ENCODE measurements at places on chromosomes 5 and 9. TPM values are rescaled to one million over a fixed set of nuclear protein-coding genes. Genes with fewer than 3 reads are reported as not detected.

DNA sequence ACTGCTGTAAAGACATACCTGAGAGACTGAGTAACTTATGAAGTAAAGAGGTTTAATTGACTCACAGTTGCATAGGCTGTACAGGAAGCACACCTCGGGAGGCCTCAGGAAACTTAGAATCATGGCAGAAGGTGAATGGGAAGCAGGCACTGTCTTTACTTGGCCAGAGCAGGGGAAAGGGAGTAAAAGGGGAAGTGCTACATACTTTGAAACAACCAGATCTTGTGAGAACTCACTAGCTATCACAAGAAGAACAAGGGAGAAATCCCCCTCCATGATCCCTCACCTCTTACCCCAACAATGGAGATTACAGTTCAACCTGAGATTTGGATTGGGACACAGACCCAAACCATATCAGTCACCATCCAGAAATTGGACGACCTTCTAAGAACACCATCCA is 1285.8 kb upstream of the CDH9 start:
- no peak for DNase-seq

DNA sequence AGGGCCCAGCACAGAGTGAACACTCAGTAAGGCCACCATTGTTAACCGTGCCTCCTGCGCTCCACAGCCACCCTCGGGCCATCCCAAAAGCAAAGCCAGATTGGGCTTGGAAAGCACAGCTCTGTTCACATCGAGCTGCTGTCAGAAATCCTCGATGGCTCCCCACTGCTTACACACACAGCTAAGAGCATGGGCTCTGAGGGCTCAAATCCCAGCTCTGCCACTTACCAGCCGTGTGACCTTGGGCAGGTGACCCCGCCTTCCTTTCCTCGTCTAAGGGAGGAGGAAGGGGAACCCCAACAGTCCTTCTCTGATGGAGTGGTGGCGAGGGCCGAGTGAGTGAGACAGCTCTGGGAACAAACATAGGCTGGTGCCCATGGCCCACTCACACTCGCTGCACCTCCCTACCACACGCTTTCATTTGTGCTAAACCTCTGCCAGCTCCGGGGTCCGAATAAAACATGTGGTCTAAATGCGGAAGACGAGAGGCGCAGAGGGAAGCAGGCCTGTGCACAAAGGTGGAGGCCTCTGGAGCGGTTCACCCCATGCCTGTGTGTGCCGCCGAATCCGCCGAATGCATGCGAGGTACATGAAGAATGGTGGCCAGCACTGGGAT is 139.3 kb downstream of the PAX5 start:
- DNase-seq, result no peak

Gene PROP1
- not detected for total RNA-seq

DNA sequence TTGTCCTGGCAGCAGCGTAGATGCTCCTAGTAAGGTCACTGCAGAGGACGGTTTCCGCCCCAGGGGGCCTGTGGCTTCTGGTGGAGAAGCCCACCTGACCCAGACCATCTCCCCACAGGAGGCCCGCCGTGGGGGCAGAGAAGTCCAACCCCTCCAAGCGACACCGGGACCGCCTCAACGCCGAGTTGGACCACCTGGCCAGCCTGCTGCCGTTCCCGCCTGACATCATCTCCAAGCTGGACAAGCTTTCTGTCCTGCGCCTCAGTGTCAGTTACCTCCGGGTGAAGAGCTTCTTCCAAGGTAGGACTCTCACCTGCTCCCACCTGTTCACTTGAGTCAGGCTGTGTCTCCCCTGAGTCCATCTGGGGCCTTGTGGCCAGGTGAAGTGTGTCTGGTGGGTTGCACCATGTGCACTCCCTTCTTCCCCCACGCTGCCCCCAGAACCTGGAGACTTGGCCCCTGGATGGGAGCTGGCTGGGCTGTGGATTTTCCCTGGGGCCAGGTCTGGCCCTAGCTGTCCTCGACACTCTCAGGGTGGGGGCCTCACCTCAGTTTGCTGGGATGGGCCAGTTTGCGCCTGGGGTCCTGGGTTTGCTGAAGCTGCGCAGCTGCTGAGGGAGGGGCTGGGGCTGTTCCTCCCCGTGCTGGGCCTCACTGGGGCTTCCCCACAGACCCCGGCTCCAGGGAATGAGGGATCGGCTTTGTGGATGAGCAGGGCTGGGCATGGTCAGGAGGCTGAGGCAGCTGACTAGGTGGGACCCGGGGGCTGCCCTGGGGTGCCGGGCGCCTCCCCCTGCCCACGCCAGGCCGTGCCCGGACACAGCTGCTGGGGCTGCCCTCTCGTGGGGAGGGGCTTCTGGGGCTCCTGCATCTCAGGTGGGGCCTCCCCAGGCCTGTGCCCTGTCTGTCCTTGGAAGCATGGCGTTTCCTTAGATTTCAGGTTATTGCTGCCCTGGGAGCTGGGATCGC is 32.4 kb downstream of the AHRR start:
- DNase-seq, result no peak

Gene TAF11L5
- total RNA-seq, result not detected

- no peak for DNase-seq
Observed at GRCh38 chr5:80067016-80067415, 31.9 kb downstream of the THBS4 start.

DNA sequence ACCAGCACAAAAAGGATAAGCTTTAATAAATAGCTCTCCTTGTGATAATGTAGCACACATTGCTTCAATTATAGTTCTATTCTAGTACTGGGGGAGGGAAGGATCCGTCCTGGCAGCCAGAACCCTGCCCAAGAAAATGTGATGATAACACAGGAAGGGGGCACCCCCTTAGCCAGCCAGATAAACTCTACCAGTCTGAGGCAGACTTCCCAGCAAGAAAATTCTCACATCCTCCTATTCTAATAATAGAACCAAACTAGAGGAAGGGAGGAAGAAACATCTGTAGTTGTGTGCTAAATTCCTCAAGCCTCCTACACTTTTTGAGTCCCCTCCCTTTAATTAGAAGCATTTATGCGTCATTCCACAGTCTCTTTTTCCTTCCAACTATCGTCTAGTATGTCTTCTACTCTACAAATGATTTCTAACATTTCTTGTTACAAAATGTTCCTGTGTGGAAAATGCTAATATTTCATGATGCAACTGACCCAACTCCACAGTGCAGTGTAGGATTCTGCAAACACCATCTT is 261.0 kb downstream of the SEMA5A start:
- DNase-seq, result no peak

DNA sequence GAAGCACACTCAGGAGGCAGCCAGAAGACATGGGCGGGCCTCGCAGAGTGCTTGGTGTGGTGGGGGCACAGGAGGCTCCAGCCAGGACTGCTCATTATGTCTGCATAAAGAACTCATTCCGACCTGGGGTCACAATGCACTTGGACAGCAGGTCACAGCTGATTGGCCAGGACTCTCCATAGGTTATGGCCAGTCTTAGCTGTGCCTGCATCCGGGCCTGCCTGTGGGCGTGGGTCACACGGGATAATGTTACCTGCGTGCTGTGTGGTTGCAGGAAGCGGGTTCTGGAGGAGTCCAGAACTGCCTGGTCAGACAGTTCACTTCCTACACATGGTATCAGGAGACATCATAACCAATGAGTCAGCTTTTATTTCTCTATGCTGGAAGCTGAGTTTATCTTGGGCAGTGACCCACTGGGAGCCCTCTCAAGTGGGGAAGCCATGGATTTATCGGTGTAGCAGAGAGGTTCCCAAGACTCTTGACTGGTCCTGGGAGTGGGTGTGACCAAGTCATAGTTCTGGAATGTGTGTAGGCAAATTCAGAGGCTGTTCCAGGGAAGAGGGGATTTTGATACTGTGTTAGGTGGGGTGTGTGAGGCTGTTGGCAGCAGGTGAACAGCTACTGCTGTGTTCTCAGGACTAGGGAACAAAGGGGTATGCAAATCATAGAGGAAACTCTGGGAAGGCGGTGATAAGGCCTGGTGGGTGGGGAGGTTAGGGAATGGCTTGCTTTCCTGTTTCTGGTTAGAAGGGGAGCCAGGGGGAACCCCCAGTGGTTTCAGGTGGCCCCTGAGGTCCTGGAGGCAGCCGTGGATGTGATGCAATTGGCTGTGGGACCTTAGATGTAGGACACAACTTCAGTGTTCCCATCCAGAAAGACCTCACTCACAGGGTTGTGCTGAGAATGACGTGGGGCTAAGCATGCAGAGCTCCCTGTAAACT is 51.3 kb downstream of the ARHGEF37 start:
- DNase-seq, result peak; percentile 82

Gene FBP2
- not detected for total RNA-seq
